ENCODE measurements at places on chromosomes 12 and 14.
A peak's percentile ranks its signal among the peaks of the same experiment; 100 is the strongest.

DNA sequence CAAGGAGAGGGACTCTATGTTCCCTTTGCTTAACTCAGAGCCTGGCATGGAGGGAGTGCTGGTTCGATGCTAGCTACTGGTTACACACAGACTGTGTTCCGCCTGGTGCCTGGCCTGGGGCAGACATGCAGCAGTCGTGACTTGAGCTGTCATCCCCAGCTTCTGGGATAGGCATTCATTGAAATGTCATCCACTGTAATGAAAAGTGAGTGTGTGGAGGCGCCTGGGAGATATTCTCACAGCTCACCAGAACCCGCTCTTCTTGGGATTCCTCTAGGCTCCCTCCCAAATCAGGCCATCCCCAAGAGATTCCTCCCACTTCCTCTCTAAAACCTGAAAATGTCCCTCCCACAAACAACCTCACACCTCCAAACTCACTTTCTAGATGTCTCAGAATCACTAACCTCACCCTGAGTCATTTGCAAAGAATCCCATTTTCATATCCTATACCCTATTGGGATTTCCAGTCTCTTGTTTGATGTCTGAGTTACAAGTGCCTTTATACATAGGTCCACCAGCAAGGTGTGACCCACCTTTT lies 82.8 kb downstream of the CRACR2A start:
- no peak for DNase-seq

DNA sequence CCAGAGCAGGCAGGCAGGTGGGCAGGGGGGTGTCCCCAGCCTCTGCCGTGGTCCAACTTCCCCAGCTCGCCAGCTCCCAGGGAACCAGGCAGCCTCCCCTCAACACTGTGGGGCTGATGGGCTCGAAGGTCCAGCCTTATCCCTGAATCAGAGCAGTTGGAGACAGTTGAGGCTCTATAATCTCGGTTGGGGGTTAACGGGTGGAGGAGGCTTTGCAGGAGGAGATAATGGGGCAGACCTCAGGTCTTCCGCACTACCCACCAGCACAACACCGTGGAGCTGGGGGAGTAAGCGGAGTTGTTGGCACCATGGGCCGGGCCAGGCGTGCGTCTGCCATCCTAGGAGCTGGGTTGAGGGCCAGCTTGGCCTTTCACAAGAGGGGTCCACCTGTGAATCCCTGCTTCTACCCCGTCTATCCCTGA lies 13.9 kb upstream of the HDAC7 start:
- no peak for DNase-seq

DNA sequence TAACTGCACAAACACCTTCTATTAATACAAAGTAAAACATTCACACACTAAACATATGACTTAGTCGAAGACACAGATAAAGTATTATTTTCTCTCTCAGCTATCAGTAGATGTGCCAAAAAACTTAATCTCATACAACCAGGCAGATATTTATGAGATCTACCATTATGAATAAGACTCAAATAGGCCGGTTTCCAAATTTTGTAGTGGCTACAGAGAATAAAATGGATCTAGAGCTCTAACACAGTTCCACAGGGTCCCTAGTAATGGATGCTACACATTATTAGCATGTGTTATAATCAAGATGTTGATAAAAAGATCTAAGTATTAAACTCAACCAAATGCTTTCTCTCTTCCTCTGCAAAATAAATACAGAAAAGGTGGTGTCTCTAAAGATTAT lies 10.4 kb downstream of the SAV1 start:
- DNase-seq = no peak

- no peak for DNase-seq
Observed at GRCh38 chr12:65740873-65741600, 83.2 kb upstream of the HMGA2 start.

GRCh38 chr12:1056390-1056789 lies 65.4 kb downstream of the ERC1 start:
- no peak for DNase-seq

DNA sequence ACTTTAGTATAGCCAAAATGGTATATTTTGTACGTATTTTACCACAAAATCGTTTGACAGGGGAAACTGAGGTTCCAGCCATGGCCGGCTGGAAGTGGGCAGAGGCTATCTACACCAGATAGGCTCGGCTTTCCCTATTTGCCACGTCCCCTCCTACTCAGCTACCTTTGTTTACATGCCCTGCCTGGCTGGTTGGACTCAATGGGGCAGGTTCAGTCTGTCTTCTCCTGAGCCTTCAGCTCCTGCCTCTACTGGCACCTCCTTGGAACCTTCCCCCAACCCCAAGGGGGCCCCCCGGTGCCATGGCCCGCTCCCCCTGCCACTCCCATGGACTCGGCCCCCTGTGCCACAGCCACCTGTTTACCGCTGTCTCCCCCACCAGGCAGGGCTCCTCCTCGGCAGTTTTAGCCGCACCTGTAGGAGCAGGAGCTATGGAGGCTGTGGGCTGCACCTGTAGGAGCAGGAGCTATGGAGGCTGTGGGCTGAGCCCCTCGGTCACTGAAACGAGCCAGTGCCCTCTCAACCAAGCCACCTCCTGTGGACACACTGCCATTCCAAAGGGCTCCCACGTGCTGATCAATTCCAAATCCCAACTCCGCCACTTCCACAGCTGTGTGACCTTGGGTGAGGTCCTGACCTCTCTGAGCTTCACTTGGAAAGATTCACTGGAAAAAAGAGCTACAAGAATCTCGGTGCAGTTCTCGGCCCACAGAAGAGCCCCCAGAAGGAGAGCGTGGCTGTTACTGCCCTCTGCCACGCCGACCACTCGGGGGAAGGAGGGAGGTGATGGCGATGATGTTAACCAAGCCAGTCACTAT lies 62.2 kb downstream of the NCOR2 start:
- no peak for DNase-seq

DNA sequence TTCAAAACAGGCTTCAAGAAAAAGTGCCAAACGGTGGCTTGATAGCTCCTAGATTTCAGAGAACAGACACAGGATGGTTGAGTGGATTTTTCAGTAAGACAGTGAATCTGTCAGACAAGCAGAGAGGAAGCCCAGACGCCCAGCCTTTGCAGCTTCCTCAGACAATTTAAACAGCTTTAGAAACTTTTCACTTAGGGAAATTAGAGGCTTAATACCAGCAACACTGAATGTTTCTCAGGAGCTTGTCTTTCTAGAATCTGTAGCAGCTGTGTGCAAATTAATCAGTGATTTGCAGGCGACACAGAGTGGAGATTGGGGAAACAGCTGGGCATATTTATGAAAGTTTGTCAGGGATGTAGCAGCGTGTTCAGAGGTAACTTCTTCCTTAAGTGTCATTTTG lies 362.1 kb downstream of the GALC start:
- no peak for DNase-seq

- no peak for DNase-seq
Observed at GRCh38 chr14:56899829-56900228, 89.5 kb upstream of the OTX2 start.

DNA sequence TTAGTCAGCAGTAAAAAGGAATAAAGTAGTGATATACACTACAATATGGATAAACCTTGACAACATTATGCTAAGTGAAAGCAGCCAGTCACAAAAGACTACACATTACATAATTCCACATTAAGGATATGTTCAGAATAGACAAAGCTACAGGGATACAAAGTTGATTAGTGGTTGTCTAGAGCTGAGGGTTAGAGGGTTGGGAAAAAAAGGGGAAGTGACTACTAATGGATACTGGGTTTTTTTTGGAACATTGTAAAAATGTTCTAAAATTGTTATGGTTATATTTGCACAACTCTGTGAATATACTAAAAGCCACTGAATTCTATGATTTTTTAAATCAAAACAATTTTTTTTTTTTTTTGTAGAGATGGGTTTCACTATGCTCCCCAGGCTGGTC lies 4.8 kb upstream of the NGDN start:
- no peak for DNase-seq

DNA sequence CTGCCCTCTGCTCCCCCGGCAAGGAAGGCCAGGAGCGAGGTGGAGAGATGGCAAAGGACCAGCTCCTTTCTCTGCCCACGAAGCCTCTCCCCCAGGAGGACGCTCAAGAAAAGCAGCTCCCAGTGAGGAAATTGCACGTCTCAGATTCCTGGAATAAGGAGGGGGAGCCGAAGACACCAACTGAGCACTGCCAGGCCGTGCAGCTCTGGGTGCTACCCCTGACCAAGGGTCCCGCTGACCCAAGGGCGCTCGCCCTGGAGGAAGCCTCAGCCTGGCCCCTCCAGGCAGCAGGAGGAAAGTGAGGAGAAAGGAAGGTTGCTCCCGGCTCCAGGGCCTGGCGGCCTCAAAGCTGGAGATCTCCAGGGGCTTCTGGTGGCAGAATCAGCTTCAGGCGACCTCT lies 174.1 kb upstream of the SFSWAP start:
- DNase-seq = no peak

- no peak for DNase-seq
Observed at GRCh38 chr12:100508751-100509150, 35.1 kb downstream of the NR1H4 start.

- no peak for DNase-seq
Observed at GRCh38 chr12:48199774-48200221, 3.3 kb downstream of the OR10AD1 start.

GRCh38 chr14:32648434-32648833 lies 290.2 kb upstream of the NPAS3 start:
- no peak for DNase-seq

DNA sequence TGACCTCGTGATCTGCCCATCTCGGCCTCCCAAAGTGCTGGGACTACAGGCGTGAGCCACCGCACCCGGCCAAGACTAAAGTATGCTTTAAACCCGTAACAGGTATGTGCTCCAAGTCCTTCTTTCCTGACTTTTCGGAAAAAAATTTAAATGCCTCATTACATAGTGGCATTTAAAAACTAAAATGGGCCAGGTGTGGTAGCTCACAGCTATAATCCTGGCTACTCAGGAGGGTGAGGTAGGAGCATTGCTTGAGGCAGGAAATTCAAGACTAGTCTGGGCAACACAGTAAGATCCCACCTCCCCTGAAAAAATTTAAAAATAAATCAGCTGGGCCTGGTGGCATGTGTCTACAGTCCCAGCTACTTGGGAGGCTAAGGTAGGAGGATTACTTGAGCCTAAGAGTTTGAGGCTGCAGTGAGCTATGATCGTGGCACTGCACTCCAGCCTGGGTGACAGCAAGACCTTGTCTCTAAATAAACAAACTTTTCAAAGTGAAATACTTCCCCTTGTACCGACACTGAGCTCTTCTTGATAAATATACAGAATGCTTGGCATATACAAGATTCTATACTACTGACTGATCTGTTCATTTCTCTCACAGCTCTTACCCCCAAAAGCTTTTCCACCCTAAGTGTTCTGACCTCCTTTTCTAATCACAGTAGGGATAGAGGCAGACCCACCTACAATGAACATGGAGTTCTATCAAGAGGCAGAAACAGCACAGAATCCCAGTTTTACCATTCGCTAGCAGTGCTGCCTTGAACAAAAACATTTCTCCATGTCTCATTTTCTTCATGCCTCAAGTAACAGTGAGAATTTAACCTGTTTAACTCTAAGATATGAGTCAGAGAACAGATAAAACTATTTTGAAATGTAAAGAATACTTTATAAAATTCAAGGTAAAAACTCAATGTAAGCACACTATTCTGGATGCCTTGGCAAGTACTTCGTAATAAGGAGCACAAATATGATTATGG lies 7.9 kb downstream of the PPP4R3A start:
- no peak for DNase-seq

DNA sequence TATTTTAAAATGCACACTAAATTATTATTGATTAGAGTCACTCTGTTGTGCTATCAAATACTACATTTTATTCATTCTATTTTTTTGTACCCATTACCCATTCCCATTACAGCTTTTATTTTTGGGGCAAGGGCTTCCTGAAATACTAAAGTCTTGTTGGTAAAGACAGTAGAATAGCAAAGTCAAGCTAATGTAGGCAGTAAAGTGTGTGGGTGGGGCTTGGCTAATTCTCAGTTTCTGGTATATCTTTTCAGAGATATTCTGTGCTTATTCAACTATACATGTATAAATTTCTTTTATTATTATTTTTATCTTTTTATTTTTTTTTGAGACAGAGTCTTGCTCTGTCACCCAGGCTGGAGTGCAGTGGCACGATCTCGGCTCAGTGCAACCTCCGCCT lies 22.3 kb upstream of the PHC1 start:
- no peak for DNase-seq

DNA sequence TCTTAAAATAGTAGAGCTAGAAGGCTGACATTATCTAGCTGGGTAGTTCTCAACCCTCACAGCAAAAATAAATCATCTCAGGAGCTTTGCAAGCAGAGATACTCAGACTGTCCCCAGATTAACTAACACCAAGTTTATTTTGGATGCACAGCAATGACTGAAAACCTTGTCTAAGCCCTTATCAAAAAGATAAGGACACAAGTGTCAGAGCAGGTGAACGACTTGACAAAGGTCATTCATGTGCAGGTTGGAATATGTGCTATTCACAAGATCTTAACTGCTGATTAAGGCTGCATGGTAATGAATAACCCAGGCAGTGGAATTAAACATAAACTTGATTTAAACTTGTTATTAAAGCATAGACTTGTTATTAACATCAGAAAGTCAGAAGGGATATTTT lies 246.6 kb downstream of the BTG1 start:
- no peak for DNase-seq

GRCh38 chr14:64536488-64537245 lies 3.9 kb upstream of the HSPA2 start:
- DNase-seq = peak; percentile 0

- no peak for DNase-seq
Observed at GRCh38 chr12:16062611-16063010, 151.5 kb downstream of the DERA start.

GRCh38 chr12:126509572-126509971 lies 1444.3 kb downstream of the AACS start:
- no peak for DNase-seq

DNA sequence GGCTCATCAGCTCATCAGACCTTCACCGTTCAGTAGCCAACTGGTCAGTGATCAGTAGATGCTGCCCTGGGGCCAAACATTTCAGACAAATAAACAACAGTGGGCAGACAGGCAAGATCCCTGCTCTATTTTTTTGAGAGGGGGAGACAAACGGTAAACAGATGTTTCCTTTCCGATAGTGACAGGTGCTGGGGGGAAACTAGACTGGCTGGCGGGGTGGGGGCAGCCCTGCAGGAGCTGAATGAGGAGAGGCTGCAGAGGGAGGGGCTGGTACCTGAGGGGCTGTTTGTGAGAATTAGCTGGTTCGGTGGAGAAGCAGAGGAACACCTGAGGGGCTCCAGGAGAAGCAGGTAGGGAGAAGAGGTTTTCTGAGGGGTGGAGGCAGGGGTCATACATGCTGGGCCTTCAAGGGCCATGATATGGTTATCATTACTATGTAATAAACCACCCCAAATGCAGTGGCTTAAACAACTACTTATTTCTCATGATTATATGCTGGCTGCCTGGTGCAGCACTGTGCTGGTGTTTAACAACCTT lies 8.2 kb upstream of the GOLGA3 start:
- no peak for DNase-seq
